ENCODE measurements at places on chromosomes 2 and 18.

DNA sequence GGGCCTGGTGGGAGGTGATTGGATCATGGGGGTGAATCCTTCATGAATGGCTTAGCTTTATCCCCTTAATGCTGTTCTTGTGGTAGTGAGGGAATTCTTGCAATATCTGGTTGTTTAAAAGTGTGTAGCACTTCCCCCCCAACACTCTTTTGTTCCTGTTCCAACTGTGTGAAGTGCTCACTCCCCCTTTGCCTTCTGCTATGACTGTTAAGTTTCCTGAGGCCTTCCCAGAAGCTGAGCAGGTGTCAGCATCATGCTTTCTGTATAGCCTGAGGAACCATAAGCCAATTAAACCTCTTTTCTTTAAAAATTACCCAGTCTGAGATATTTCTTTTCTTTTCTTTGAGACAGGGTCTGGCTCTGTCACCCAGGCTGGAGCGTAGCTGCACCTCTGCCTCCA, 139.4 kb downstream of the RNF152 start:
- DNase-seq, result no peak

DNA sequence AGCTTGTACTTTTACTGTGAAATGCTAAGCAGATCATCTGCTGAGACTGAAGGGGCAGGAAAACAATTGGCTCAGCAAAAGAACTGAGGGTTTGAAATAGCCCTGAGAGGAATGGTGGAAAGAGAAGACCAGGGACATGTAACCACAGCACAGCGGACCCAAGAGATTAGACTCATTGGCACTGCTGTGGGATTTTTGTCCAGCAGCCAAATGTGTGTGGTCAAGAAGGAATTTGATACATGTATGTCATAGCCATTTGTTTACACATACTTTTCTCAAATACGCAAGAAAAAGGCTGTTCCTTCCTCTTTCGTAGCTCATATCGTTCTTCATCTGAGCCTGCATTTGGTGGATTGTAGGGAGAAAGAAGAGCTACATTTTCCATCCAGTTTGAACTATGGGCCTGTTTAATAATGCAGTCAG, 73.8 kb downstream of the TRABD2A start:
- peak; percentile 10 for DNase-seq

GRCh38 chr2:175577368-175577970, 396.0 kb upstream of the ATP5MC3 start:
- peak; percentile 10 for DNase-seq

DNA sequence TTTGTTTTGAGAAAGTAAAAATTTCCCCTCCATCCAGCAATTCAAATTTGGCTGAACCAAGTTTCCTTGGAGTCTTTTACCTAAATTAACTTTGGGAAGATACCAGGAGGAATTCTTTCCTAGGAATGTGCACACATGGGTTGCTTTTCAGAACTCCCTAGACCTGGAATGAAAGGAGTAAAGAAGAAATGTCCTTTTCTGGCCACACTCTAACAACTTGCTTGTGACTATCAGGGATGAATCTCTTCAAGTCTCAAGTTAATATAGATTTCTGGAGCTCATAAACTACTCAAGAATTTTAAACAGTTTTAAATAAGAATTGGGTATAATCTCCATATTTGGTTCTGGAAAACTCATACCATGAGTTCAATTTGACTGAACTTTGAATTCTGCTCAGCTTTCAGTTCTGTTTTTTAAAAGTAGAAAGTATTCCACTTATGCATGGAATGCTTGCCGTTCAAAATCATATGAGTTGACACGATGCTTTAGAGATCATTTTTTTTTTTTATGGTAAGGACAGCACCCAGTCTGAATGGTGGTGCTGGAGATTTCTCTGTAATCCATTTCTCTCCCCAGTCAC, 7.7 kb downstream of the RASGRP3 start:
- DNase-seq, result no peak

GRCh38 chr2:217816396-217816869, 186.4 kb downstream of the TNS1 start:
- DNase-seq, result peak; percentile 75

- no peak for DNase-seq
Measured at GRCh38 chr2:216559625-216560156, 61.0 kb downstream of the RPL37A start.

DNA sequence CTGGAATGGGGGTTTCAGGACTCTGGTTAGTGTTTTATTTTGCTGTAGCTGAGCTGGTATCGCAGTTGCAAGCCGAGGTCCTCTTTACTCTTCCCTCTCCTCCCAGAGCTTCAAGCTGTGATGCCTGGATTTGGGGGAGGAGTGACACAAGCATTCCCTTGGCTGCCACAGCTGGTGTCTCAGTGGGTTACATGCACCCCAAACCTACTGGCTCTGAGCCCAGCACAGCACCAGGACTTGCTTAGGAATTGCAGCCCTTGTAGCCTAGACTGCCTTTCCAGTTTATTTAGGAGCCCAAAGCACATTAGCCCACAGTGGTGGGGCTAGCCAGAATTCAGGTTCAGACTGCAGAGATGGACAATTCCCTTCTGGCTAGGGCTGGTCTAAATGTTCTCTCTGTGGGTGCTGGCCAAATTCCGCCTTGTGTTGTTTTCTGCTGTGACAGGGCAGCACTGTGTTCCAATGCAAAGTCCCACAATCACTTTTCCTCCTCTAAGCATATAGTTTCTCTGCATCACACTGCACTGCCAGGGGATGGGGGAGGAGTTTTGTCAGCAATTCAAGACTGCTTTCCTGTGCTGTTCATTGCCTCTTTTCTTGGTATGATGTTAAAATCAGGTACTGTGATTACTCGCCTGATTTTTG, 122.8 kb downstream of the SLC4A10 start:
- no peak for DNase-seq

DNA sequence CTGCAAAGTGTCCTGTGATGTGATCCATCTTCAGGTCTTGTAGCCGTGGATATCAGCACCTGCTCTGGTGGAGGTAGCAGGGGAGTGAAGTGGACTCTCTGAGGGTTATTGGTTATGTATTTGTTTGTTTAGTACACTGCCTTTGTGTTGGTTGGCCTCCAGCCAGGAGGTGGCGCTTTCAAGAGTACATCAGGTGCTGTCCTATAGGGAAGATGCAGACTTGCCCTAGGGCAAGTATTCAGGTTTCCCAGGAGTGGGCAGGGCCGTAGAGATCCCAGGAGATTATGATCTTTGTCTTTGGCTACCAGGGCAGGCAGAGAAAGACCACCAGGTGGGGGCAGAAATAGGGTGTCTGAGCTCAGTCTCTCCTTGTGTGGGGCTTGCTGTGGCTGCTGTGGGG, 411.8 kb downstream of the SOX11 start:
- no peak for DNase-seq

DNA sequence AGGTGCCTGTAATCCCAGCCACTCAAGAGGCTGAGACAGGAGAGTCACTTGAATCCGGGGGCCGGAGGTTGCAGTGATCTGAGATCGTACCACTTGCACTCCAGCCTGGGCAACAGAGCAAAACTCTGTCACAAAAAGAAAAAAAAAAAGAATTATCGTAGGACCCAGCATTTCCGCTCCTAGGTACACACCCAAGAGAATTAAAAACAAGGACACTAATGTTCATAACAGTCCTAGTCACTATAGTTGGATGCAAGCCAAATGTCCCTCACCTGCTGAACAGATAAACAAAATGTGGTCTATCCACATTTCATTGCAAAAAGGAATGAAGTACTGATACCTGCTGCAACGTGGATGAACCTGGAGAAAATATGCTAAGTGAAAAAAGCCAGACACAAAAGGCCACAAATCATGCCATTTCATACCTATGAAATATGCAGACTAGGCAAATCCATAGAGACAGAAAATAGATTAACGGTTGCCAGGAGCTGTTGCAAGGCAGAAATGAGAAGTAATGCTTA, 21.2 kb downstream of the ADRA2B start:
- DNase-seq, result no peak

DNA sequence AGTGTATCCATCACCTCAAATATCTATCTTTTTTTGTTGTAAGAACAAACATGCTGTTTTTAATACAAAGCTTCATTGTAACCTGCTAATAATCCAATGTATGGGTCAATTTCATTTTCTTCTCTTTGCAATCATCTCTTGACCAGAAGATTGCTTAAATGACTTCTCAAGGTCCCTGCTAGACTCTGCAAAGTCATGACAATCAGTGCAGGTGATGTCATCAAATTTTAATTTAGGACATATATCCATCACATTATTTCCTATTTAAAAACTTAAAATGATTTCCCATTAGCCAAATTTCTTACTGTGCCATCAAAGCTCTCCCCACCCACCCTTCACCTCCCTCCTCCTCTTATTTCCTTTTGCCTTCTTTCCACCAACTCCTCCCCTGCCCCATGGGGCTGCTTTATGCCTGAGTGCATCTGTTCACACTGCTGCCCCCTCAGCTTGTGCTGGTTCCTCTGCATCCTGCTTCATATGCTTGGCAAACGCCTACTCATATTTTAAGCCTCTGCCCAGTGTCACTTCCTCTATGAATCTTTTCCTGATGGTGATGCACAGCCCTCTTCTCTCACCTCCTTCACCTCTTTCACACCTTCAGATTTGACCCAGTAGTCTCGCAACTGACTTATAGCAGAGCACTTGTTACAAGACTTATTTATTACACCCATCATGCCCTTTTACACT, 20.3 kb downstream of the PLEK start:
- peak; percentile 73 for DNase-seq

DNA sequence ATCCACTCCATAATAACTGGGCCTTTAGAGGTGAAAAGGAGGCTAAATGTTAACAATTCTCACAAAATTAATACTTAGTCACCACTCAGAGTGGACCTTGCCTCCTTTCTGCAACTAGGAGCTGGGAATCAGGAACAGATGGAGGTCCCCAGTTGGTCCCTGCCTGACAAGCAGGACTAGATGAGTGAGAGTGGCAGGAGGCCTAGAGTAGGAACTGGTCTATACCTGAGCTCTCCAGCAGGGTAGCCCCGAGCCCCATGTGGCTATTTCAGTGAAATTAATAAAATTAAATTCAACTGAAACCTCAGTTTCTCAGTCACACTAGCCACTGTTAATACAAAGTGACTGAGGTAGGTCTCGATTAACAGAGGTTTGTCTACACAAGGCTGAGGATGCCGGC, 150.5 kb downstream of the MYO5B start:
- no peak for DNase-seq

DNA sequence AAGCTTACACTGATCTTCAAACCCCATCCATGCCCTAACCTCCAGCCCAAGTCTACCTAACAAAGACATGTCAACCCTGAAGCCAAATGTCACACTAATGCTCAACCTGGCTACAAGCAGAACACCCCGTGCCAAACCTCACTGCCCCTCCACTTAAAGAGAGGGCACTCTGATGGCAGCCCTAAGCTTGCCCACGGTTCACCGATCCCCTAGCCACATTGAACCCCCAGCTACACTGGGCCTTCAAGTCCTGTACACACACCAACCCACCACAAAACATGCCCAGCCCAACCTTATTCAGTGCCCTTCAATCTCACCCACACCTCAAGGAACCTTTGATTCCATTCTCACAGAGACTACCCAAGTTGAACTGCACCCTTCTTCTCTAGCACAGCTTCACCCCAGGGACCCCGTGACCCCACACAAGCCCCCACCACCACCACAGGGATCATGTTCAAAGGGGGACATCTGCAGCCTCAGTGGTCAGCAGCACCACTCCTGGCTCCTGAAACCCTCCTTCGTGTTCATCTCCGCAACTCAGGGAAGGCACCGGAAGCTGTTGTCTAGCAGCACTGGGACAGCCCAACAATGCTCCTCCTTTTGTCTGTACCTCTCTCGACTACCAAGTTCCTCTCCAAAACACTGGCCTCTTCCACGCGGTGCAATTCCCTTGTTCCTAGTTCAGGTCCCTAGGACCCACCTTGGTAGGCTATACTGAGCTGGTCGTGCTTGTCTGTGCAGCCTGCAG, 218.8 kb downstream of the CYP26B1 start:
- no peak for DNase-seq

- DNase-seq, result no peak
Measured at GRCh38 chr2:27241761-27242613, 20.9 kb downstream of the SLC30A3 start.

Measured in KBM-7 (cell line).